ENCODE measurements at places on chromosomes 11 and 22. TPM values are rescaled to one million over a fixed set of nuclear protein-coding genes. Genes with fewer than 3 reads are reported as not detected.
A peak's percentile ranks its signal among the peaks of the same experiment; 100 is the strongest.

OOSP4B gene
- not detected for total RNA-seq

LYVE1 gene
- total RNA-seq: 13.2 TPM

KCNQ1 gene
- 4.0 TPM for total RNA-seq

OR6A2 gene
- not detected for total RNA-seq

GRCh38 chr11:118789501-118790356 lies 1.2 kb downstream of the DDX6 start:
- ATAC-seq: no peak

DNA sequence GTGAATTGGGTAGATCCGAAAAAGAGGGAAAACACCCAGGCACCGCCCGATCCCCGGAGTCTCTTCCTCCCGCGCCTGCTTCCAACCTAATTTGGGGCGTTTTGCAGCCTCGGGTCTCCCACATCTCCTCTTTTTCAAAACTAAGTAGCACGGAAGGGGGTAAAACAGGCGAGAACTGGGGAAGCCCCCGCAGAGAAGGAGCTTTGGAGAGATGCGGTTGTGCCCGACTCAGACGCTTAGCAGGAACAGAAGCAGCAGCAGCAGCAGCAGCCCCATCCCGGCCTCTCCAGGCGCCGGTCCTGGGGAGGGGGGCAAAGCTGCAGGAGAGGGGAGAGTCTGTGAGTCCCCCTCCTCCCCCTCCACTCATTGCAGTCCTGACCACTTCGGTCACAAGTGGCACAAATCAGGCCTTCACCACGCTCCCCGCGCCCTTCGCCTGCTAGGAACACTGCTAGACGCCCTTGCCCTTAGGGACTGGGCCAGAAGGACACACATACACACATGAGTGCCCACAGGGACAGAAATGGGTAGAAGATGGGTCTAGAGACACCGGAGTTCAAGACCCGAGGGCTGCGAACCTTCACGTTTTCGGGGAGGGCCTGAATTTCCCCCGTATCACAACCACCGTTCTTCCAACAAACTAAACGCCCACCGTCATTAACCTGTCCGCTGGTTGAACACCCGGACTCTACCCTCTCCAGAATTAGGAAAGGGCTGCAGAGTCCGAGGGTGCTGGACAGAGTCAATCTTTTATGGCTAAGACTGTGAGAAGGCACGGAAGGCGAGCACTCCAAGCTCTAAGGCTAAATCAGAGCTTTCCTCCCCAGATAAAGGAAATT lies 98.3 kb upstream of the HSD17B12 start:
- no peak for ATAC-seq

- no peak for ATAC-seq
Measured at GRCh38 chr11:75945446-75945845, 130.4 kb downstream of the UVRAG start.

GRCh38 chr22:20211997-20212753 lies 55.9 kb downstream of the RTN4R start:
- ATAC-seq: no peak

DNA sequence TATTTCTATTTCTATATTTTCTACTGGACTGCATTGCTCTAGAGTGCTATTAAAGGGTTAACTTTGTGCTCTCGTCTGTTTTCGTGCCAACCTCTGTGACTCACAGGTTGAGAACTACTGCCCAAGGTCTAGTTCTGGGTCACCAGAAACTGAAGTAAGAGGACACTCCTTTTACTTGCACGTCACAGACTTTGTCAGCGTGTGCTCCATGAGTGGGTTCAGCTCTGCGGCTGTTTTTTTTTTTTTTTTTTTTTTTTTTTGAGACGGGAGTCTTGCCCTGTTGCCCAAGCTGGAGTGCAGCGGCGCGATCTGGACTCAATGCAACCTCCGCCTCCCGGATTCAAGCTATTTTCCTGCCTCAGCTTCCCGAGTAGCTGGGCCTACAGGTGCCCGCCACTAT lies 49.8 kb downstream of the CLMP start:
- ATAC-seq: peak; percentile 88

DNA sequence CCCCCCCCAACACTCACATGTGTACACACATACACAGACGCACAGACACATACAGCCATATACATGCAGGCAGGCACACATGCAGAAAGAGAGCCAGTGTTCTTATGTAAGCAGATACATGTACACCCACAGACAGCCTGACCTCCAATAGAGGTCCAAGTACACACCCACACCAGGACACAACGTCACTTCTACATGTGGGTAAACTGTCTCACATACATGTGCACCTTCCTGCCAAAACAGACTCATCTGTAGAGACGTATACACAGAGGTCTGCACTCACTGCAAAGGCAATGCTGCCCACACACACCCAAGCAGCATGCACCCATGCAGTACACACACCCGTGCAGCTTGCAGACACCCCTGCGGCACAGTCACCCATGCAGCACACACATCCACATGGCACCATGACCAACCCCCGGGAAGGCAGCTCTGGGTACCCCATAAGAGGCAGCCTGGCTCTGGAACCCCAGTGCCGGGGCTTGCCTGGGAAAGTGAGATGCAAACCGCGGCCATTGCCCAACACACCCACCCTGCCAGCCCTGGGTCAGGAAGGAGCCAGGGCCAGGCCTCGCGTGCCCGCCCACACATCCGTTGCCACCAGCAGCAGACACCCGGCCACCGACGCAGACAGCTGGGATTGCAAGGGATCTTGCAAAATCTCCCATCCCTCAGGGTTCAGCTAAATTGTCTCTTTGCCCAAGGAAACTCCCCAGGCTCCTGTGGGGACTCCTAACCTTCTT lies 10.1 kb downstream of the CASTOR1 start:
- peak; percentile 56 for ATAC-seq

GRCh38 chr11:99066618-99067317 lies 46.0 kb downstream of the CNTN5 start:
- no peak for ATAC-seq

DNA sequence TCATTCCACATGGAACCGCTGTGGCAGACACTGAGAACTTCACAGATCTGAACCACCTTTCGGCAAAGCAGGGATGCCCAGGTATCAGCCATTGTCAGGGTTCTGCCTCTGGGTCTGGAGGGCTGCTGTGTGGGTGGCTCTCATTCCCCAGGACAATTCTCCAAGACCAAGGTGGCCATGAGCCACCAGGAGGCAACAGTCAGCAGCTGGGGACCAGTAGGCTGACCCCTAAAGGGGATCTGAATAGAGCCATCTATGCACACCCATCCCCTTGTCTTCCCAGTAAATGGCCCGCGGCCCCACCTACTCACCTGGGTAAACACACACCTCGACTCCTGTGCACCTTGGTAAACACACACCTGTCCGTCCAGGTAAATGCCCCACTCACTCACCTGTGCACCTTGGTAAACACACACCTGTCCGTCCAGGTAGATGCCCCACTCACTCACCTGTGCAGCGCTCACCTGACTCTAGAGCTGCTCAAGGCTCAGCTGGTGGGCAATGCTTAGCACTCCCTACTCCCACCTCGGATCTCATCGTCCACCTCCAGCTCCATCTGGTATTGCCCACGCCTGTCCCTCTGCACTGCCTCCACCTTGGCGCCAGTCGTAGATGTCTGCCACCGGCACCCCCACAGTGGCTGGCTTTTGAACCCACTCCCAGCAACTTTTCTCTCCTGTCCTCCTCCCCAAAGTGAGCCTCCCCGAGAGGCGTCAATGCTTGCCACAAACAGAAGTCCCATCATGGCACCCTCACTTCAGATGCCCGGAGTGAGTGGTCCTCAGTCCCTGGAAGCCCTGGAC lies 10.2 kb downstream of the SLC25A1 start:
- ATAC-seq: no peak

GRCh38 chr11:65452806-65453490 lies 30.4 kb downstream of the NEAT1 start:
- ATAC-seq: peak; percentile 71

DNA sequence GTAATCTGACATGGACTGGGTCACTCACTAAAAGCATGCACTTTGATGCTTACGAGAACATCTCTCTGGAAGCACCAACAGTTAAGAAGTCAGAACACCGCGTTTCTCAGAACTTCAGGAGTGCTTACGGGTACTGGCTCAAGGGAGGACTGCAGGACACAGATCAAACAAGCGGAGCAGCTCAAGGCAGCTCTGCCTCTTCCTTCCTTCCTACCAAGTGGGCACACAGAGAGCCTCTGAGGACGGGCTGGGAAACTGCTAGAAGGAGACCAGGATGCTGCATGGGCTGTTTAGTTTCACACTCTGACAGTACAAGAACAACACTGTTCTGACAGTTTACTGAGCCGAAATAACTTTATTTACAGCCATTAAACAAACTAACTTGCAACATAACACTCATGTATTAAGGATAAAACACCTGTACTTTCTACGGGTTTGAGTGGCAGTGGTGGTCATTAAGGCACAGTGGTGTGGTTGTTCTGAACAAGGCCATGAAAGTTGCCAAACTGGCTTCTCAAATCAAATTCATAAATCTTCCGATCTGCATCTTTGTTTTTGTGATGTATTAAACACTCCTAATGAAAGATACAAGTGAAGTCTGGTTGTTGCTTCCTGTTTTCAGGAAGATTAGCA lies 37.5 kb downstream of the ARFGAP3 start:
- ATAC-seq: no peak

- ATAC-seq: no peak
Measured at GRCh38 chr11:61862714-61863547, 28.4 kb downstream of the FADS3 start.

GRCh38 chr22:21768435-21768834 lies 32.8 kb upstream of the YPEL1 start:
- no peak for ATAC-seq

DNA sequence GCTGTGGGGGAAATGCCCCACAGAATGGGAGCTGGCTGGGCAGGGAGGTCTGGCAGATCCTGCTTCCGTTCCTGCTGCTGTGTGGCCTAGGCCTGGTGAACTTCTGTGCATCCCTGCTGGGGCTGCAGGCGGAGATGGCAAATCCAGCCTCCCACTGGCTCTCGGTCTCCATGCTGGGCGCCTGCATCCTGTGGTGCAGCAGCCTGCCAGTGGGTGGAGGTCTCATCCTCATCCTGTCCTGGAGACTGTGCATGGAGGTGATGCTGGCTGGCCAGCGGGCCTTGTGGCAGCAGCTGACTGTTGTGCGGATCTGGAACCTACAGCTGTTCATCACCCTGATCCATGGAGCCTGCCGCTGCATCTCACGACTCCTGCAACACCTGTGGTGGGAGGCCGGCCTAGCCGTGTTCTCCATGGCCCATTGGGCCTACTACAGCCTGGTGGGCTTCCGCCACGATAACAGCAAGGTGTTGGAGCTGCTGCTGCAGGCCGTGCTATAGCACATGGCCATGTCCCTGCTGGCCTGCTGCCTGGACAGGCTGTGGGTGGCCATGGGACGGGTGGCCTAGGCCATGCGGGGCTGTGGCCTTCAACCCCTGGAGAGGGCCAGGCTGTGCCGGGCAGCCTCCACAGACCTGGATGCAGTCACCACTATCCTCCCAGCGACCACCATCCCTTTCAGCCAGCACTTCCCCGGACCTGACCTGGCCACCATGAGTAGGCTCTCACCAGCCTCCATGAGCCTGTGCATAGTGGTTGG lies 8.8 kb upstream of the RPL3 start:
- no peak for ATAC-seq

- no peak for ATAC-seq
Measured at GRCh38 chr22:32887324-32887980, 85.9 kb downstream of the TIMP3 start.

DNA sequence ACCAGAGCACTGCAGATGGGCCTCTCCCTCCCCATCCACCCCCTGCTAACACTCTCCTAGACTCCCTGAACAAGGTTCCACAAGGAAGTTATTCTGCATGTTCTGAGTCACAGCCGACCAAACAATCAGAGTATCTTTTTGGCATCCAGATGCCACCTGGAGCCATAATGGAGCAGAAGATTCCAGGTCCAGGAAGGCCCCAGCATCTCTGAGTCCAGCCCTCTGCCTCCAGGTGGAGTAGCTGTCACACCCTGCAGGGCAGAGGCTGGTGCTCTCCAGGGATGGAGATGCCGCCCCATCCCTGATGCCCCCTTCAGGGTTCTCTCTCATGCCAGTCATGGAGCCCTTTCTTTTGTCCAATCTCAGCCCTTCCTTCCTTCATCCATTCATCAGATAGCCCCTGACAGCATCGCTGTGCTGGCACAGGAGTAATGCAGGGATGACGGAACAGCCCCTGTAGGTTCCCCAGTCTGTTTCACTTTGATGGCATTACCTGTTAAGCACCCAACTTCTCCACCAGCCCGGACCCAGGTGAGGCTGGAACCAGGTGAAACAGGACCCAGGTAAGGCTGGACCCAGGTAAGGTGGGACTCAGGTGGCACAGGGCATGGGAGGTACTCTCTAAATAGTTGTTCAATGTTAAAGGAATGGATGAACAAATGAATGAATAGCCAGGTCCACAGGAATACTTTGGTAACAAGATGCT lies 20.1 kb upstream of the TSKU start:
- ATAC-seq: no peak

DNA sequence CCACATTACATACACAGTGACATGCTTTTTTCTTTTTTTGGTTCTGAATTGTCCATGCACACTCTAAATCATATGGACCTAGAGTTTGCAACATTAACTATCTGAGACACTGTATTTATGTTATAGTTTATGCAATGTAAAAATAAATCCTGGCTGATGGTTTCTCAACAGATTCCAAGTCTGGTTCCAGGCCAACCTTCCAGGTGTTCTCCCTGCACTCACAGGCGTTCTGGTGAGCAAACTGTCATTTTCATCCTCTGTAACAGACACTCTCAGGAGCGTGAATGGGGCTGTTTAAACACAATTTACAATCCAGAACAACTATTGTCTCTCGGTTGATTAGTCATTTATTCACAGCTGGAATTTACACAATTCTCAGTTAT lies 36.5 kb upstream of the ANKK1 start:
- ATAC-seq: no peak

GRCh38 chr22:27108425-27109114 lies 451.2 kb downstream of the MIAT start:
- ATAC-seq: peak; percentile 59

DNA sequence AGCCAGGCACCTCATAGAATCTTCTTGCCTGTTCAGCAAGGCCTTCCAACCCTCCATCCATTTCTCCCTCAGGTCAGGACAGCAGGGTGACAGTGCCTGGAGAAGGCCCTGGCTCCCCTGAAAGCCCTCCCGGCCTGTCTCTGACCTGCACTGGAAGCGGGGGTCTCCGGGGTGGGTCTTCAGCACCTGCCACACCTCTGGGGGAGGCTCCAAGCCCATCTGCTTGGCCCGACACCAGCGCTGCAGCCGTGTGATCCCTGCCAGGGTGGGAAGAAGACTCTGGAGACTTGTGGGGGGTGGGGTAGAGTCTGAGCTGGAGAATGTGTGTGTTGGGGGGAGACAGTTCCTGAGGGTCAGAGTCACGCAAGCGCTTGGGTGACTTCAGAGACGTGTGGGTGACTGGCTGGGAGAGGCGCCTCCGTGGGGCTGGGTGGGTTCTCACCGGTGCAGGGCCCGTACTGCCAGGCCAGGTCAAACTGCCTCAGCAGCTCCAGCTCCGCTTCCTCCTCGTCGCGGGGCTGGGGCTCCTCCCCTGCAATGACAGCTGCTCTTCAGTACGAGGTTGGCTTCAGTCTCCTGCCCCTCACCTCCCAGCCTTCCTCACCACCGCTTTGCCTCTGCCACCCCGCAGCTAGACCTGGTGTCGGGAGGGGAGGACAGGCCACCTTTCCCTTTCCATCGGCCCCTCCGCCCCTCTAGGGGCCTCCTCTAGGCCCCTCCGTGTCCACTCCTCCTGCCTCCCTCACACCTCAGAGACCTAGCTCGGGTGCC lies 615 bp downstream of the POLD4 start:
- peak; percentile 0 for ATAC-seq
